AG10803 (cell line): ENCODE measurements at places on chromosomes 16 and 17.

GRCh38 chr16:47905771-47906170 lies 250.0 kb downstream of the ABCC12 start:
- peak; percentile 34 for DNase-seq

DNA sequence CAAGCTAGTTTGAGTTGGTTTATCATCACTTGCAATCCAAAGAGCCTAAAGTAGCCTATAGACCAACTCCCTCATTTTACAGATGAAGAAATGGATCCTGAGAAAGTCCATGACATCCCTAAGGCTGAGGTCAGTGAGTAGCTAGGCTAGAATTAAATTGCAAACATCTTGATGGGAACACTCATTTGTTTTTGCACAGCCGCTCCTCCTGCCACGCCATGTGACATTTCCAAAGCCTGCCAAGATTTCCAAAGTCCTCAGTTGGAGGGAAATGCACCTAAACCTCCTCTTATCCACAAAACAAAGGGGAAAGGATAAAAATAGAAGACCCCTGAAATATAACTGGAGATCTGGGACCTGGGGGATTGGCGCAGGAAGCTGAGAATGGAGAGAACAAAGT lies 15.0 kb downstream of the TMEM92 start:
- peak; percentile 85 for DNase-seq

- DNase-seq: peak; percentile 53
Observed at GRCh38 chr17:37465069-37465616, 24.5 kb upstream of the DUSP14 start.

- no peak for DNase-seq
Observed at GRCh38 chr16:69302301-69302700, 8.8 kb upstream of the VPS4A start.

DNA sequence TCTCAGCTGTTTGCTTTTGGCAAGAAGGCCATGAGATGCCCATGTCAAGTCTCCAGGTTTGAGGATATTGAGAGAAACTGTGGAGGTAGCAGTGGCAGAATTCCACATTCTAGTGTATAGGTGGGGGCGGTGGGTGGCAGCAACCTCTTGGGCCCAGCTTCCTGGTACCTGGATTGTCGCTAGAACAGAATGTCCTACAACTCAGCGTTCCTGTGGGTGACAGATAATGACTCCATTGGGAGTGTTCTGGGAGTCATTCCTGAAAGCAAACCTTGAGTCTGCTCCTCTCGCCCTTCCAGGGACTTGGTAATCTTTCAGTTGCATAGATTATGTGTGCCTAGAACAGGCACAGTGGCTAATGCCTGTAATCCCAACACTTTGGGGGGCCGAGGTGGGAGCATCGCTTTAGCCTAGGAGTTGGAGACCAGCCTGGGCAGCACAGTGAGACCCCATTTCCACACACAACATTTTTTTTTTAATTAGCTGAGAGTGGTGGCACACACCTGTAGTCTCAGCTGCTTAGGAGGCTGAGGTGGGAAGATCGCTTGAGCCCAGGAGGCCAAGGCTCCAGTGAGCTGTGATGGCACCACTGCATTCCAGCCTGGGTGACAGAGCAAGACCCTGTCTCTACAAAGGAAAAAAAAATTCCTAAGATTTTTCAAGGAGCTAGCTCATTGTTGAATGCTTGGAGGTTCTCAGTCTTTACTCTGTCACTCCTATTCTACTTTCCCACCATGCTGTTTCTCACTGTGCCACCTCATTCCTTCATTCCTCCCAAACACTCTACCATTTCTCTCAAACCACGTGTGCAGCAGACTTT lies 37.9 kb upstream of the METTL16 start:
- DNase-seq: no peak

GRCh38 chr17:44361292-44362260 lies 2.1 kb downstream of the FAM171A2 start:
- no peak for DNase-seq

- DNase-seq: no peak
Observed at GRCh38 chr17:70352834-70353233, 183.5 kb downstream of the KCNJ2 start.

- DNase-seq: no peak
Observed at GRCh38 chr16:85752511-85753420, 1.9 kb upstream of the C16orf74 start.

DNA sequence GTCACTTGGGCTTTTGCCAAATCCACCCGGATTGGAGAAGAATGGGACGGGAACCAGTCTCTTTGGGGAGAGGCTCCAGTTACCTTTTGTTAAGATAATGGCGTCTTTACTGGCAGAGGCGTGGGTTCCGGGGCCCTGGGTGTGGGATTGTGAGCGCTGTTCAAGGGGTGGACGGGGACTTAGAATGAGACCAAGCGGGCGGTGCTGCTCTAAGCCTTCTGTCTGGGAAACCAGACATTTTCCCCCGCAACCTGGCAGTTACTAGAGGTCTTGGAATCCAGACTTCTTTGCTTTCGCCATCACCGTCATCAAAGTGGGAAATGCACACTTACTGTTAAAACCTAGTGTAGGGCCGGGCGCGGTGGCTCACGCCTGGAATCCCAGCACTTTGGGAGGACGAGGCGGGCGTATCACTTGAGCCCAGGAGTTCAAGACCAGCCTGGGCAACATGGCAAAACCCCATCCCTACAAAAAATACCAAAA lies 706 bp downstream of the TEN1 start:
- DNase-seq: peak; percentile 83

DNA sequence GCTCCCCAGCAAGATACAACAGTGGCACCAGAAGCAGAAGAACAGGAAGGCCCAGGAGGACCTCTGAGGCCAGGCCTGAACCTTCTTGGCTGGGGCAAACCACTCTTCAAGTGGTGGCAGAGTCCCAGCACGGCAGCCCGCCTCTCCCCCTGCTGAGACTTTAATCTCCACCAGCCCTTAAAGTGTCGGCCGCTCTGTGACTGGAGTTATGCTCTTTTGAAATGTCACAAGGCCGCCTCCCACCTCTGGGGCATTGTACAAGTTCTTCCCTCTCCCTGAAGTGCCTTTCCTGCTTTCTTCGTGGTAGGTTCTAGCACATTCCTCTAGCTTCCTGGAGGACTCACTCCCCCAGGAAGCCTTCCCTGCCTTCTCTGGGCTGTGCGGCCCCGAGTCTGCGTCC lies 11.9 kb downstream of the CES3 start:
- no peak for DNase-seq

GRCh38 chr17:1764284-1764683 lies 2.4 kb downstream of the SERPINF1 start:
- peak; percentile 94 for DNase-seq

DNA sequence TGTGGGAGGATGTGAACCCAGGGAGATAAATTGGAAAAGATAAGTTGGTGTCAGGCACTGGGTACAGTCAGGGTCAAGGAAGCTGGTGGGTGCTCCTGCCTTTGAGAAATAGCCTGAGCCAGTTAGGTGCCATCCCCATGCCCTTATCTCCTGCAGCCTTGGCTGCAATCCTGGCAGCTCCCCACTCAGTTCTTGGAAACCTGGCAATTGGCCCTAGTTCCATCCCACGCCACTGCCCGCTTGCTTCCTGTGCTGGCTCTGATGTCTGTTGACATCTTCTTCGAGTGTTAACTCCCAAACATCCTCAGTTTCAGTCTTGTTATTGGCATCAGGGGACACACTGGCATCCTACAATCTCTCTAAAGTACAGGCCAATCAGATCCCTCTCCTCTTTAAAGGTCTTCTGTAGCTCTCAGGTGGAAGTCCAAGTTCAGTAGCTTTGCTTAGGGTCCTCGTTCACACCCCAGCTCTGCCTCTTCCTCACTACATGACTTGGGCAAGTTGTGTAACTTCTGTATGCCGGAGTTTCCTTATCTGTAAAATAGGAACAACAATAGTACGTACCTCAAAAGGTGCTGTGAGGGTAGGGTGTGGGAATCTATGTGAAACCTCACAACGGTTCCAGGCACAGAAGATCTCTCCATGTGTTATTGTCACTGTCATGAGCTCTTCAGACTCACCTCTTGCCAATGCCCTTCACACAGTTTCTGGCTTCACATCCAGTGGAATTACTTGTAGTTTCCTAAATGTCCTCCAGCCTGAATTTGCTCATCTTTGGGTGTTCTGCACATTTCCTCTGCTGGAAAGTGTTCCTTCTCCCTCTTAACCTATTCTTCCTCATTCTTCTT lies 13.5 kb upstream of the PRKAR1A start:
- DNase-seq: no peak

GRCh38 chr16:54506214-54506580 lies 219.6 kb upstream of the IRX3 start:
- no peak for DNase-seq

GRCh38 chr17:17970699-17971430 lies 1.3 kb downstream of the TOM1L2 start:
- no peak for DNase-seq

- DNase-seq: peak; percentile 54
Observed at GRCh38 chr17:77581480-77581879, 377.0 kb upstream of the TNRC6C start.

DNA sequence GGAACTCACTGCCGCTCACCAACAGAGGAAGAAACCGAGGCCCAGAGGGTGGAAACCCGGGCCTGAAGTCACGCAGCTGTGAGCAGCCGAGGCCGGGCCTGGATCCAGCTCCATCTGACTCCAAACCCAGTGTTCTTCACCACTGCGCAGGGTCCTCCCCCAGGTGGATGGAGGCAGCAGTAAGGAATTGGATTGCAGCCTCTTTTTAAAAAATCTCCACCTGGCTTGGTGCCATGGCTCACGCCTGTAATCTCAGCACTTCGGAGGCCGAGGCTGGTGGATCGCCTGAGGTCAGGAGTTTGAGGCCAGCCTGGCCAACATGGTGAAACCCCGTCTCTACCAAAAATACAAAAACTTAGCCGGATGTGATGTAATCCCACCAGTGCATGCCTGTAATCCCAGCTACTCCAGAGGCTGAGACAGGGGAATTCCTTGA lies 177.2 kb downstream of the FOXL1 start:
- no peak for DNase-seq

- DNase-seq: no peak
Observed at GRCh38 chr17:62780269-62780668, 27.8 kb downstream of the MARCHF10 start.

DNA sequence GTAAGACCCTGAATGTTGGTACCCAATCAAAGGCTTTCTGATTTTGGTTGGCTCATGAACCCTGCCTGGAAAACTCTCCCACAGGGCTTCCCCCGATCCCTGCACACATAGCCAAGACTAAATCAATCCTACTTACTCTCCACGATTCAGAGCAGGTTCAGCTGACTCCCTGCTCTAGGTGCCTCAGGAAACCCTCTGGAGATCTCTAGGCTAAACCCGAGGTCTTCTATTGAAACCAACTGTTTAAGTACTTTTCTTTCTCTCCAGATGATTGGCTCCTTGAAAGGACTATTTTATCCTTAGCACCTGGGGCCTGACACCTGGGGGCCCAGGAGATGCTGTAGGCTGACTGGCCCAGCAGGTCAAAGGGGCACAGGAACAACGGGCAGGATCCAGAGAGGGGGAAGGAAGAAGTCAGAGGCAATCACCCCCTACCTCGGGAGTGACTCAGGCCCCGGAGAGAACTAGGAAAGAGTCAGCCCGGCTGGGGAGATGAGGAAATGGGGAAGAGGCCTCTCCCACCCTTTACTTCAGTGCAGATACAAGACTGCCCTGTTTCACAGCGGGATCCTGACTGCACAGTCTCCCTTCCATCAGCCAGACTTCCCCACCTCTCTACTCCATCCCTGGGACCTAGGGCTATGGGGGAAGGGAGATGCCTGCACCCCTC lies 2.0 kb downstream of the TBC1D10B start:
- DNase-seq: peak; percentile 44

- no peak for DNase-seq
Observed at GRCh38 chr16:89317729-89318429, 100.4 kb downstream of the ZNF778 start.

DNA sequence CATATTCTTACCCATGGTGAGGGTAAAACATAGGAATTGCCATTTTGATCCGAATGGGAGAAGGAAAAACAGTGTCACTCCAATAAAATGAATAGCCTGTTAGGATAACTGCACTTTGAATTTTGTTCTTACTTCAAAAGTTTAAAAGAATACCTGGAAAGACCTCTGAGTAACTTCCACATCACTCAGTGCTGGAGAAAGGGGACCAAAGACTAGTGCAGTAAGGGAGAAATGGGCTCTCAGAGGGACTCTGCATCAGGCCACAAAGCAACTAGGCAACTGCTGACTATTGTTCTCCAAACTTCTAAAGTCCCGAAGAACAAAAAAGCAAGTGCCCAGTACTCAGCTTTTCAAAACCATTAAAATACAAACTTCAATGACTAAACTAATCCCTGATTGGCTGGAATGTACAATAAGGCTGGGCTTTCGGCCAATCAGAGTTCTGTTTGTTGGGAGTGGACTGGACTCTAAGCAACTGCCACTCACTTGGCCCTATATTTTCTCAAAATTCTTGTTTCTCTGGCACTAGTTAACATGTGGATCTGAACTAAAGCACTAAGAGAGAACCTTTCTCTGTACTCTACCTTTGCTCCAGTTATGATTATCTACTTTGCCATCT lies 6.2 kb downstream of the DNAJC7 start:
- DNase-seq: no peak

DNA sequence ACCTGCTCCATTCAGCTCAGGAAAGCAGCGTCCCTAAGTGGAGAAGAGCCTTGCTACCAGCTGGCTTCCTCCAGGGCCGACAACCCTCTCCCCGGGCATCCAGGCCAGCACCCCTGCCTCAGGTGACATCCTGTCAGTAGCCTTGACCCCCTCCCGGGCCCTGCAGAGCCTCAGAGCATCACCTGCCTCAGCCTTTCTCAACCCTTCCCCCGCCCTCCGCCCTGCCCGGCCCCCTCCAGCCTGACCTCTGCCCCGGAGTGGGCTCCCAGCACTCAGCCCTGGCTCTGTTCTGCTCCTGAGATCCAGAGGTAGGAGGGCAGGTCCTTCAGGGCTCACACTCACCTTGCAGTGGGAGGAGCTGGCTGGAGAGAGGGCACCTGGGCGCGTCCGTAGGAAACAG lies 73.8 kb upstream of the METRNL start:
- no peak for DNase-seq

- peak; percentile 39 for DNase-seq
Observed at GRCh38 chr16:30186782-30187555, 3.6 kb downstream of the CORO1A start.

DNA sequence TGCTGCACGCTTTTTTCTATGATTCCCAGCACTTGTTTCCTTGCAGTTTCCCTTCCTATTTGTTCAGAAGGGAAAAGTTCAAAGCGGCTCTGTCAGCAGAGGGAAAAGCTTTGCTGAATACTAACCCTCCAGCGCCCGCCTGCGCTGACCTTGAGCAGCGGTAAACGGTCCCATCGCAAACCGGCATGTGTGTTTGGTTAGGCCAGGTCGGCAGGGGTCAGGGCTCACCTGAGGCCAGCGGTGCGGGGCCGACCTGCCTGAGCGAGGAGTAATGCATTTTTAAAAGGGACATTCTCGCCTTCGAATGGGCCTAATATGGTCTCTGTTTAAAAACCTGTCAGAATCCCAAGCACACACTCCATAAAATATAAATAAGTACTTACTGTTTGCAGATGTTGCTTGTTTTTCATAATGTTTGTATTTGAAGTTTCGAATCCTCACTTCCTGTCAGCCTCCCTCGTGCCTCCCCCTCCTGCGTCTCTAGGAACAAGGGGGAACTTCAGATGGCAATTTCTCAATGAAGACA lies 110.1 kb downstream of the IRX3 start:
- DNase-seq: peak; percentile 9

DNA sequence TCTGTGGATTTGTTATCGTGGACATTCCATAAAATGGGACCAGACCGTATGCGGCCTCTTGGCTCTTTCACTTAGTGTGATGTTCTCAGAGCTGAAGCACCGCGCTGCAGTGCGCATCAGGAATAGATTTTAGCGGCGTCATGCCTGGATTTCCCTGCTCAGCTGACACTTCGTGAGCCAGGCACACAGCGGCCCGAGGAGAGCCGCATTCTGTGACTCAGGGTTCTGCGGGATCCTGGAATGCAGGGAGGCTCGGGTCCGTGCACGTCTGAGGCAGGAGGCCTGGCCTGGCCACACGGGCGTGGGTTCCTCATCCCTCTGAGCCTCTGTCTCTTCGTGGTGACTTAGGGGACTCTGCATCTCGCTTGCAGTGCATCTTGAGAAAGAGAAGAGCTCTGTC lies 13.4 kb downstream of the CBFA2T3 start:
- no peak for DNase-seq
